Panc1 (cell line): ENCODE measurements at places on chromosomes 13 and 19. TPM values are rescaled to one million over a fixed set of nuclear protein-coding genes. Genes with fewer than 3 reads are reported as not detected.

The CCL25 gene
- total RNA-seq: not detected

The TECR gene
- 233 TPM for total RNA-seq

The SIGLEC8 gene
- total RNA-seq: not detected

The SGCG gene
- not detected for total RNA-seq

The SERP2 gene
- 0.18 TPM for total RNA-seq

The ZNF610 gene
- not detected for total RNA-seq

The VAV1 gene
- 0.05 TPM for total RNA-seq

The ATP4B gene
- not detected for total RNA-seq

The CYP4F12 gene
- 1.7 TPM for total RNA-seq

The VSTM1 gene
- 1.5 TPM for total RNA-seq

The MAN2B1 gene
- 43.0 TPM for total RNA-seq

The CBARP gene
- 14.5 TPM for total RNA-seq

The UBE2L5 gene
- total RNA-seq: not detected

The SIGLEC12 gene
- not detected for total RNA-seq

The CCDC8 gene
- 5.4 TPM for total RNA-seq

The ATP8B3 gene
- total RNA-seq: 67.7 TPM

The GDF15 gene
- 335 TPM for total RNA-seq

The WDR87 gene
- not detected for total RNA-seq

The CABP5 gene
- not detected for total RNA-seq

The ZNF626 gene
- total RNA-seq: 12.7 TPM

The SHISA7 gene
- total RNA-seq: 0.03 TPM

The MEF2B gene
- 1.1 TPM for total RNA-seq

The ZNF45 gene
- total RNA-seq: 10.7 TPM

The LILRA1 gene
- not detected for total RNA-seq

The LRRC4B gene
- 0.57 TPM for total RNA-seq

The SBK2 gene
- 0.69 TPM for total RNA-seq
